NCI-H1048 (cell line): ENCODE measurements at places on chromosomes 5 and 9.

GRCh38 chr9:122036988-122037387 is 56.1 kb downstream of the TTLL11 start:
- no peak for DNase-seq

DNA sequence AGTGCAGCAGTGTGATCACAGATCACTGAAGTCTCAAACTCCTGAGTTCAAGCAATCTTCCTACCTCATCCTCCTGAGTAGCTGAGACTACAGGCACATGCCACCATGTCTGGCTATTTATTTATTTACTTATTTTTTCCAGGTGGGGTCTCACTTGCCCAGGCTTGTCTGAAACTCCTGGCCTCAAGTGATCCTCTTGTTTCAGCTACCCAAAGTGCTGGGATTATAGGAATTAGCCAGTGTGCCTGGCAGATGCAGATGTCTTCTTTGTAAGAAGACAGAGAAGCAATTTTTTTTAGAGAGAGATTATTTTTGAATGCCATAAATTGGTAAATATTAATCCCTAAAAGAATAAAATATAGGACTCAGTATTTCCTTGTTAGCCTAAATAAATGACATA is 54.3 kb downstream of the CHSY3 start:
- no peak for DNase-seq

DNA sequence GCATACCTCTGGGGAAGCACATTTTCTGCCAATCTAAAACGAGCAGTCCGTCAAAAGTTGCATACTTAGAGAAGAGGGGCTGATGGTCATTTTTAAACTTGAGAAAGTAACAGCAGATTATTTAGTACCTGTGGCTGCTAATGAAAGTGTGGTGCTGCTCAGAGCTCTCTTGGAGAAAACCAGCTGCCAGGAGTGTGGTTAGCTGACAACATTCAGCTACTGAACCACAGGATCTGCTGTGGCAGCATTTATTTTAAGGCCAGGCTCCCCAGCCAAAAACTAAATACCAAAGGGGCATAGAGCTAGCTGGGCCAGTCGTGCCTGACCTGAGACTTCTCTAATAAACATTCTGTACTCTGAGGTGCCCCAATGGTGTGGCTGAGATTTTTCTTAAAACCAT is 203.6 kb downstream of the EDIL3 start:
- no peak for DNase-seq

DNA sequence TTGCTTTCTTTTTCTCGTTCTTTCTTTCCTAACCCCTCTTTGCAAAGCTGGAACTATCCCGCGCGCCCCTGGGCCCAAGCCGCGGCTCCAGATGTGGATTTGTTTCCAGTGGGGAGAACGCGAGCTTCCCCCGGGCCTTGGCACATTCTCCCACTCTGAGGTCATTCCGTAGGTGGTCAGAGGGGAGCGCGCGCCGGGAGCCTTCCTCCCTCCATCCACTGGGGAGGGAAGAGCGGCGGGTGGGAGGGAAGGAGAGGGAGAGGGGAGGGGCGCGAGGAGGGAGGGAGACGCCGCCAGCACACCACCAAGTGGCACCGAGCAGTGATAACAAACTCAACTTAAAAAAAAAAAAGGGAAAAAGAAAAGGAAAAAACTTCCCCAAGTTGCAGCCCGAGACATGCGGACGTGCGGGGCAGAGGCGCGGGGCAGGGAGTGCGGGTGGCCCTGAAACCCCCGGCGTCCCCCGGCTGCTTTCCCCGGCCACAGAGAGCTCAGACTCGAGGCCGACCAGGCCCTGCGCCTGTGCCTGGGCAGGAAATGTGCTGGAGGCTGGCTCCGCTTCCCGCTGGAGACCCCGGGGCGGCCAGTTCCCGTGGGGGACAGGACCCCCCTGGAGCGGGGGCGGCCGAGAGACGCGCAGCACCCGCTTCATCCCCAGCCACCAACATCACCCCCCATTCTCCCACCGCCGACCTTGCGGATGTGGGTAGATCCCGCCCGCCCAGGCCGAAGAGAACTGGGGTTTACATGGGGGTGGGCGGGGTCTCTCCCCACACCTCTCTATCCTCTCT is 3.1 kb downstream of the IER5L start:
- no peak for DNase-seq

DNA sequence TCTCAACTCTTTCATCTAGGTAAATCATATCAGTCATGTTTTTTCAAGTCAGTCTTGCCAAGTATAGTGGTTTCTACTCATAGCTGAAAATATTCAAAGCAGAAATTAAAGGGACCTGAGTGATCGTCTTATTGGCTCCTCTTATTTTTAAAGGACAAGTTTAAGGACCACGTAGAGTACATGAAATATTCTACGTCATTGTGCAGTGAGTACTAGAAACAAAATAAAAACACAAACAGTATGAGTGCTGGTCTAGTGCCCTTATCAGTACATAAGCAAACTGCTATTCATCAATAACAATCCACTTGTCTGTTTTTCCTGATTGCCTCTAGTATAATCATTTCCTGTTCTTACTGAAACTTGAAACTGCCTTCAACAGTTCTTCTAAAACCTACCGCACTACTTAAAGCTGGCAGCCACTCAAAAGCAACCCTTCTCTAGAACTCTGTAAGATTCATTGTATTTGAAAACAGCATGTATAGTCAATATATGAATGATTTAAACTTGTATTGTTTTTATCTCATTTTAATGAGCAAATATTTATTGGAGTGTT is 853.7 kb downstream of the TAF11L14 start:
- no peak for DNase-seq

DNA sequence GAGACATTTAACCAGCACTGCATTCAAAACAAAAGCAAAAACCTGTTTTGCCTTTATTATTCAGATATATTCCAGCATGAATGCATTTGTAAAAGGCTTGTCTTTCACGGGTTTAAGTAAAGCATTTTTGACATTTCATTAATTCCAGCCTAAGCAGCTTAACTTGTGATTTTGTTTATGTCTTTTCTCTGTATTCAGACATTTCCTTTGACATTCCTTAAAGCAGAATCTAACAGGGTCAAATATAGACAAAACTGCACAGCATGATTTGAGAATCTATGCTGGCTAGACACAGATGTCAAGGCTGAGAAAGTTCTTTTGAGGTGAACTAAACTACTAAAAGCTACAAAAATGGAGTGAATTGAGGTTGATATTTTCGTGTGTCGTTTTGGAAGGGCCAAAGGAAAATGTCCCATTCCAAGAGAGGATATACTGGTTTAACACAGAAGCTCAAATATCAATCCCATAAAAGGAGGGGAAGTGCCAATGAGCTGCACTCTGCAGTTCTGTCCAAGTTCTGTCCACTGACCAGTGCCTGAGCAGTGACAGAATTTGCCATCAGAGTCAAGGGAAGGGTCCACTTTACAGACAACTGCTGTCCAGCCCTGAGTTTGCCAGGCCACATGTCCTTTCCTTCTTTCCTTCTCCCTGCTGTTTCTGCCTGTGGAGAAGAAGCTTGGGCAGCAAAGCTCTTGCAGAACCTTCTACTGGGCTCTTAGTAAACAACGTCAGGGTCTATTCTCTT is 198.7 kb upstream of the KLF9 start:
- DNase-seq, result no peak

GRCh38 chr9:114224247-114224610 is 68.9 kb downstream of the COL27A1 start:
- no peak for DNase-seq

DNA sequence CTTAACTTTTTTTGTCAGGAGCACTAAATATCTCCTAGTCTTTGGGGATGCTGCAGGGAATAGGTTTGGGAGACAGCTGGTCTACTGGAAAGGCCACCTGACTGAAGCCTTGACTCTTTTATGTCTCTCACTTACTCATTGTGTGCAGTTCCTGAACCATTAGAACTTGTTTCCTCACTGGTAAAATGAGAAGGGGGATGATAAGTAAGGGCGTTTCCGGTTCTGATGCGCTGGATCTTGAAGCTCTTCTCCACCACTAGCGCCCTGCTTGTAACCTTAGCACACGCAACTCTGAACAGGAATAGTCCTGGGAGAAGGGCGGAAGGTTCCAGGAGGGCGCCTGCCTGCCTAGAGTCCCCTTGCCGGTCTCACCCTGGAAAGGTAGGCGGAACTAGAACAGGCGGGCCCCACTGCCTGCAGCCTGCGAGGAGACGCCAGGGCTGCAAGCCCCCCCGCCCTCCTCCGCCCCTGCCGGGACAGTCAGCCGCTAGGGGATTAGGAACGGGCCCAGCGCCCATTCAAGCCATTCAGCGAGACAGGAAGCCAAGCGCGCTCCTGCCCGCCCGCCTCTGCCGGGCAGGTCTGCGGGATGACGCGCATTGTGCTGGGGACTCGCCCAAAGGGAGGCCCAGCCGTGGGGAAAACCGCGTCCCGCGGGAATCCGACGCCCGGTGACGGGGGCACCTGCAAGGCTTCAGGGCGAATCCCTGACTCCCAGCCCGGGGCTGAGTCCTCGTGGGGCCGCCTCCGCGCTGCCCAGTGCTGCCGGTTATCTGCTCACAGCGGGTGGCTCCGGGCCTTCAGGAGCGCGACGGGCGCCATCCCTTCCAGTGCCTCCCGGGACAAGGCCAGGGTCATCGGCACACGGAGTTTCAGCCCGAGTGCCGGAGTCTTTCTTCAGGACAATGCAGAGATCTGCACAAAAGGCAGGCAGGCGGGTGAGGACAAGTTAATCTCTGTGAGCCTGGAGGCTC is 44.0 kb upstream of the XPA start:
- no peak for DNase-seq

- DNase-seq, result no peak
These were observed 36.2 kb downstream of the NEK6 start for GRCh38 chr9:124293718-124294506.

DNA sequence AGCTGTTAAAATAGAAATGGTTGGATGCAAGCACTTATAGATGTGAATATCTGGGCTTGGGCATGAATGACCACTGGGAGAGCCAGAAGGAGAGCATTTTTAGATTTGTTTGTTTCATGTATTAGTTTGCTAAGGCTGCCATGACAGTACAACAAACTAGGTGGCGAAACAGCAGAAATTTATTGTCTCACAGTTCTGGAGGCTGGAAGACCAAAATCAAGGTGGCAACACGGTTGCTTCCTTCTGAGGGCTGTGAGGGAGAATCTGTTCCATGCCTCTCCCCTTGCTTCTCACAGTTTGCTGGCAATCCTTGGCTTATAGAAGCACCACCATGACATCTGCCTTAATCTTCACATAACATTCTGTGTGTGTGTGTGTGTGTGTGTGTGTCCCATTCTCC is 20.2 kb upstream of the CDC23 start:
- no peak for DNase-seq
